Tongue (tissue), 3 donors: ENCODE measurements at places on chromosomes 3 and 15. TPM values are rescaled to one million over a fixed set of nuclear protein-coding genes. Genes with fewer than 3 reads are reported as not detected.

The CGGBP1 gene
- total RNA-seq, result 87.1 TPM

The SLC9C1 gene
- total RNA-seq, result 3.2 TPM

The NMNAT3 gene
- total RNA-seq, result 7.5 TPM

The CMTM8 gene
- 3.4 TPM for total RNA-seq

The GOLGA8J gene
- not detected for total RNA-seq

The LPP gene
- 59.4 TPM for total RNA-seq

The MRAS gene
- total RNA-seq, result 43.0 TPM

DNA sequence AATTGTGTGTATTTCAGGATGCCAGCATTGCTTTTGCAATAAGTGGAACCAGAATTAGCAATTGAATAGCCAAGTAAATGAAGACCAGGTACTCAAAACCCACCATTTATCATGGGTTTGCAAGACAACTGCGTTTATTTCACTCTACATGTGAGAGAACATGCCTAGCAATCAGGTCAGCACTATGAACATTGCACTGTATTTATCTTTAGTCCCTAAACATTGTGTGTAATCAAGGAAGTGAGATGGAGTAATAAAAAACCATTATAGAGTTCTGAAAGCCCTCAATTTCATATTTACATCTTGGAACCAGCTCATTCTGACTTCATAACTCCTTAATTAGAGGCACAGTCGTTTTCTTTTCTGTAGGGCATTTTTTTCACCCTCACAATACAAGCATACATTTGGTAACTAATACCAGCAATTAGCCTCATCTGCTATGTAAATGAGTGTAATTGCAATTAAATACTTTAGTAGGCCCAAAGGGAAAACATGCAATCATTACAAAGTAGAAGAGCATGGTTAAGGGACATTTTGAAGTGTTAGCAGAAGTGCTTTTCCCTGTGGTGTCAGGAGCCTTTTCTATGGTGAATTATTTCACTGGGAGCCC is 153.1 kb upstream of the DPH6 start:
- DNase-seq, result no peak

DNA sequence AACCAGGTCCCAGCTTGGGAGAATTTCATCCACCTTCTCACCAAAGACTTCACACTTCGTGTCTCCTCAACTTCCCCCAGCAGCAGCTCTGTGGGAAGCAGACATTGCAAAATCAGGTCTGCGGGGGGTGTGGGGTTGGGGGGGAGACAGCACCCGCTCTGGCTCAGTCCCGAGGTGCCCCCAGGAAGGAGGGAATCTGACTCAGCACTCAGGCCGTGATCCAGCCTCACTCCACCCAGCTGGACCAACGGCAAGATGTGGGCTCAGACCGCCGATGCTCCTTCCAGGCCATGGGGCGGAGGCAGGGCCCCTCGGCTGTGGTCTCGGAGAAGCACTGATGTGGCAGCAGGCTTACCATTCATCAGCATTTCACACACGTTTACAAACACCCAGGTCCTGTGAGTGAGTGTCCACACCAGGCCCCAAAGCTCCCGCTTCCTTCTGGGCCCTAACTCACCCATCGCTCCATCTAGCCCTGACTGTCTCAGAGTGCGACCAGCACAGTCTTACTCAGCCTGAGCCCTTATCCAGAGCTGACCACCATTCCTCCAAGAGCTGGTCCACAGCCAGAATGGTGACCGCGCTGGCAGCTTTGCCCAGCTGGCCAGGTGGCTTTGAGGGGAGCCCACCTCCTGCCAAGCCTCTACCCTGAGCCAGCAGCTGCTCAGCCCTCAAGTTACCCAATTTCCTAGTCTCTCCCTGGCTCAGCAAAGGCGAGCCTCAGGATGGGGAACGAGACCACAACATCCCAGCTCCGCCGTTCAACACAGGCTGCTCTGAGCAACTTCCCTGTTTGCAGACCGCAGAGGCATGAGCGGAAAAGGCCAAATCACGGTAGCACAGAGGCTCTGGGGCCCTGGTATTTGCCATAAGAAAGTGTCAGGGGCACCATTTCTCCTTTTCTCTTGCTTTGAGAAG is 3.3 kb downstream of the STAB1 start:
- no peak for DNase-seq

- DNase-seq, result no peak
Observed at GRCh38 chr15:51828621-51829375, 655 bp upstream of the TMOD3 start.

DNA sequence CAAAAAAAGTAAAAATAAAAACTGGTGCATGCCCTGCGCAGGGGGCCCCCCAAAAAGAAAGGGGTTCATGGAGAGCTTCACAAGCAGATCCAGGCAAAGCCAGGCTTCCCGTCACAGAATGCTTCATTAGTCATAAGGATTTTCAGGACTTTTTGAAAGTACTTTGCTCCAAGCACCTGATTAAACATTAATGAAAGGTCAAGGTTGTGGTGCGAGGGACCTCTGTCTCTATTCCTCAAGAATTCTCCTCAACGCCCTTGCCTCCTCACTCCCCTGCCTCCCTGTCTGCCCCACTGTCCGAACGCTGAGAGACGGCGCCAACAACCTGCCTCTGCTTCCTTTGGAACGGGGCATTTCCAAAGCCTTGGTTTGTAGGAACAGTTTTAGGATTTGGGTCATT is 240.1 kb upstream of the IGF1R start:
- DNase-seq, result no peak

DNA sequence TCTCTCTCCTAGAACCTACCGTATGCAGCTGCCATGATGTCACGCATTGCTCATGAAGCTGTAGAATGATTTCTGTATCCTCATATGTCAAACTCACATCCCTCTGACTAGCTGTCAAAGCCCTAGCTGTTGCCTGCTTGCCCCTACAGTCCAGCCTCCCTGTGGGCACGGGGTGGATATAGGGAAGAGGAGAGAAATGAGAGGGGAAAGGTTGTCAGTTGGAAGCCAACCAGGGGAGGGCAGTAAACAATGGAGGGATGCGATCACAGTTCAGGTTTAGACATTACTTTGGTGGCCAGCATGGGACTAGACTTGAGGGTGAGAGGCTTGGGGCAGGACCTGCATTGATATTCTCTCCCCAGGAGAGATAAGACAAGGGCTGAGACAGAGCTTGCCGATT is 1.7 kb upstream of the HDGFL3 start:
- no peak for DNase-seq

- no peak for DNase-seq
Observed at GRCh38 chr3:5264093-5264600, 76.6 kb downstream of the EDEM1 start.

DNA sequence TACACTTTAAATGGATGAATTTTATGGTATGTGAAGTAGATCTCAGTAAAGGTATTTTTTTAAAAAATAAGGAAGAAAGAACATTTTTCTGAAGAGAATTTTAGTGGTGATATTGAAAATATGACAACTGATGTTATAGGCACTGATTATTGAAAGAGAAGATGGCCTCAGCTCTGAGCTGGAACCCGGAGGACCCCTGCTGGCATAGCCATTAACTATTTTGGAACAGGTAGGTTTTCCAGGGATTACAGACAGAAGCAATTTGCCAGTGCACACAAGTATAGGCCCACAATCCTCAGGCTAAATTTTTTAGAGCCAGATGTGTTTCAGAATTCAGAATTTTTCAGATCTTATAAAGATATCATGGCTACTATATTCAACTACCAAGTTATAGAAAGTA is 315.9 kb upstream of the GPR149 start:
- no peak for DNase-seq

DNA sequence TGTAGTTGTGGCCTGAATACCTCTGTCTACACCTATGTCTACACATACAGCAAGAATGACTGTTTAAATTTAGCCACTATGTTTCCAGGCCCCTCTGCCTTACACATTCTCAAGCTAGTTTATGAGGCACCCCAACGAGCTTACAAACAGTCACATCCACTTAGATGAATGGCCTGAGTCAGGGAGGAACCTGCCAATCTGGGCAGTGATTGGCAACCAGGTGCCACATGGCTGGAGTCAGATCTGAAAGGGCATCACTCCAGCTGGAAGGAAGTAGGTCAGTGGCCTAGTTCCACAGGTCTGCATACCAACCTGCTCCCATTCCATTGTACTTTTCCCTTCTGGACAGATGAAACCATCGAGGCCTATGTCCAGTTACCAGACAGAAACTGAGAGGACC is 136.3 kb downstream of the FOXP1 start:
- DNase-seq, result no peak

DNA sequence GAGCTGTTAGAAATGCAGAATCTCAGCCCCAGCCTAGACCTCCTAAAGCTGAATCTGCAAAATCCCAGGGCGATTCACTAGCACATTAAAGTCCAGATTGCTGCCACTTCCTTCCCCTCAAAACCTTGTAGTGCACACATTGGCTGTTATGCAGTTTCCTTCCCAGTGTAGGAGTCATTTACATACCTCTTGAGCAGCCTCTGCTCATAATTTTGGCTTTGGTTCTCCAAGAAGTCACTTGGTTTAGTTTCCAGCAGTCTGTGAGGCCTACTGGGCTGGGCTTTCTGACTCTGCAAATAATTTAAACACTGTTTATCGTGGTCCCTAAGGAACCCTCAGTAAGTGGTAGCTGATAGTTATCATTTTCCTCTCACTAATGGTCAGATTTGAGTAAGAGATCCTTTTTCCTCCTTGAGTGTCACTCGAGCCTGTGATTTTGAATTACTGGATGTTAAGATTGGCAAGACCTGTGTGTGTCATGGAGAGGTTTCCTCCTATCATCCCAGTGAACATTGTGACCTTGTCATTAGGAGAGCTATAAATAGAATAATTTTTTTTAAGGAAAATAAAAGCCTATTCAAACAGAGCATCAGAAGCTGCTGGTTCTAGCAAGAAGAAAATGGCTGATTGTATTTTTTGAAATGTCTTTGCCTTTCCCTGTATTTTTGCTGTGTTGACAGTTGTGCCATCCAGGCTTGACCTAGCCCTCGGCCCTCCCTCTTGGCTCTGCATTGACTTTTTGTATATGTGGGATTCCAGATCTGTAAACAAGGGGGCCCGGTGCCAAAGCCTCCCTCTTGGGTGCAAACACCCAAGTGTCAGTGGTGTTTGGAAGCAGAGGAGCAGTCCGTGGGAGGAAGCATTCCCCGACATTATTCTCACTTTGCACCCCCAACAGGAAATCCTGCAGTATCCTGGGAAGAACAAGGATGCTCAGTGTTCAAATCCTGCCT is 134.8 kb upstream of the ANKRD28 start:
- DNase-seq, result peak; percentile 35

GRCh38 chr3:158026236-158026635 is 80.0 kb downstream of the SHOX2 start:
- DNase-seq, result peak; percentile 54

DNA sequence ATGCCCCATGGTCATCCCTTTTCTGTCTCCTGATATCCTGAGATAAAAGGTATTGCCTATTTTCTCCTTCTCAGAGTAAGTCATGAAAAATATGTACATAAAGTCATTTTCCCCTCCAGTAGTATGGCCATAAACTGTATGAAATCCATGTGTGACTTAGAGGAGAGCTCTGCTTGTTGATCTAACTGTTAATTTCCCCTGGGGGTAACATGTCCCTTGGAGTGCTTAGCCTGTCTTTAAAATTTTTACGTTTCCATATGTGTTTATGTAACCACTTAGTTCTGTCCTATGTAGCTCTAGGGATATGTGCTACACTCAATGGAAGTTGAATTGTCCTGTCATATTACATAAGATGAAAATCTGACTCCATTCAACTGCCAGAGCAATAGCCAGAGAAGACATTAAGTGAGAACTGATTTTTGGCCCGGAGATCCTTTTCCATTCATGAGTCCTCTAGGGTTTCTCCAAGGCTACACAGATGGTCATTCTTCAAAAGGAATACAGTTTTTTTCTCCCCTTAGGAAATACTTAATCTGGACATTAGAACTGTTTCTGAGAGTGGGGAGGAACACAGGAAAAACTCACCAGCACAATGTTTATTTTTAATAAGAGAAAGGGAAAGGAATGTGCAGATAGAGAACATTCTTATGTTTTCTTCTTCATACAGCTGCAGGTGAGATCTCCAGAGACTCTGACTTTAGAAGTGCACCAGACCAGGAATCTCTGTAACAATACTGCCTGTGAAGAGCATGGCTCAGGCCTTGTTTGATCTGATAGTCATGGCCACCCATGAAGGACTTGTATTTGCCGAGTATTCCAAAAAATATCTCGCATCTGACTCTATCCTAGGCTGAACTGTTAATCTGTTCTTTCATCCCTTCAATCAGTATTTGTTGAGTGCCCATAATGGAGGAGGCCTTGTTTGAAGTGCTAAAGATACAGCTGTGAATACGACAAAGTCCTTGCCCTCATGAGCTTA is 29.8 kb upstream of the CLRN1 start:
- peak; percentile 82 for DNase-seq

DNA sequence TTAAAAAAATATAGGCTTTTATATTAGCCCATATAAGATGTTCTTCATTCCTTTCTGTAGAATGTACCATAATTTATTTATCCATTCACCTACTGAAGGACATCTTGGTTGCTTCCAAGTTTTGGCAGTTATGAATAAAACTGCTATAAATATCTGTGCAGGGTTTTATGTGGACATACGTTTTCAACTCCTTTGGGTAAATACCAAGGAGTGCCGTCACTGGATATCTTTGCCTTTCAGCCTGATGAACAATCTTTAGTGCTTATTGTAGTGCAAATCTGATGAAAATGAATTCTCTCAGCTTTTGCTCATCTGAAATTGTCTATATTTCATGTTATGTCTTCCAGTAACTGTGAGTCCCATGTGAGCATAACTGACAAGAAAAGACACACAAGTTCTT is 26.6 kb upstream of the BLM start:
- DNase-seq, result no peak

DNA sequence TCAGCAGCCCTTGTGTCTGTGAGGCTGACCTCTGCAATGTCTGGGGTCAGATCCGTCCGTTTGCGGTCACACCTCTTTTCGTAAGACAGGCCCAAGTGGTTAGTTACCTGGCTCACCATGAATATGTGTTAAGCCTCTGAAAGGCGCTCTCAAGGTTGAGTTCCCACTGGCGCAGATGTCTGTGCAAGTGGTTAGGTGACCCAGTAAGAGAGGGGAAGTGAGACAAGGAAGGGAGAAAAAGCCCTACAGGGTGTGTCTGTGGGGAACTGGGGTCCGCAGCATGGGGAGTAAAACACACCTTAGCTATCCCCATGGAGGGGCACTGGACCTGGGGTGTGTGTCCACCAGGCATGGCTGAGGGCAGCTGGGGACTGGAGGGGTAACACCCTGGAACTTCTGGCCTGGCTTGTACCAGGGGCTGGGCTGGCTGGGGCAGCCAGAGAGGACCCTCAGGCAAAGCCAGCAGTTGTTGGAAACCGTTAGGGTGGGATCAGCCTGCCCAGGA is 391.6 kb upstream of the PROK2 start:
- no peak for DNase-seq

GRCh38 chr15:62135532-62136134 is 29.5 kb downstream of the C2CD4B start:
- DNase-seq, result no peak

- no peak for DNase-seq
Observed at GRCh38 chr3:159751146-159751545, 237.5 kb upstream of the IL12A start.

DNA sequence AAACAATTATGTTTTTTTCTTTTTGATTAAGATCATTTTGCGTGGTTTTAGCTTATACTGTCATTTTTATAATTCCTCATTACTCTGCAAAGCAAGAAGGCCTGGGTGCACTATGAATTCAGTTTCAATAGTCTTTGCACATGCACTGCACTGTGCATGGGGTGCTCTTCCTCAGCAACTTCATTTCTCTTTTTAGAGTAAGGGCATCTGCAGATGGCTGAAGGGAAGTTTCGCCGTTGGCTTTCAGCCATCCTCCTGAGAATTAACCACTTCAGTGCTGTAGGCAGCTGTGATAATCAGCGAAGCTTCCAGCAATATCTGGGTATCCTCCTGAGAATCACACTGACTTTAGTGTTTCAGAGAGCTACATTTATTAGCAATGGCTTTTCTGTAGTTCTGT is 284.8 kb downstream of the GBE1 start:
- DNase-seq, result peak; percentile 24
